ENCODE measurements at places on chromosomes 16 and 17. TPM values are rescaled to one million over a fixed set of nuclear protein-coding genes. Genes with fewer than 3 reads are reported as not detected.

DNA sequence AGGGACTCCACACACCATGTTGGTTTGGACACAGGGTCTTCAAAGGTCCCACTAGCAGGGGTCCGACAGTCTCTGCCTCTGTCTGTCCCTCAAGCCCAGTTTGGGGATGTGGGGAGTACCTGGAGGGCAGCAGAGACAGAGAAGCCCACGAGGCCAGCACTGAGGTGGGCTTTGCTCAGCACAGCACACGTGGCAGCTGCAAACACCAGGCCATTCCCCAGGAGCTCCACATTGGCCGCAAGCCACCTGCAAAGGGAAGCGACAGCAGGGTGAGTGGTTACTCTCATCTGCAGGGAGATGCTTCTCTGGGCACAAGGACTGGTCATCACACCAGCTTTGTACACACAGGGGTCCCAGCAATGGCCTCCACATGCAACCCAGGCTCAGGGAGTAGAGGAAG lies 62.0 kb downstream of the ABCC6 start:
- DNase-seq: no peak

GRCh38 chr16:12573300-12573699 lies 230.4 kb downstream of the CPPED1 start:
- no peak for DNase-seq

- DNase-seq: no peak
These were observed 226.7 kb upstream of the HSBP1 start for GRCh38 chr16:83581082-83581481.

GRCh38 chr17:33977729-33978514 lies 277.2 kb upstream of the CCL2 start:
- DNase-seq: no peak

GRCh38 chr17:48026502-48027321 lies 10.9 kb downstream of the COPZ2 start:
- DNase-seq: peak; percentile 52

DNA sequence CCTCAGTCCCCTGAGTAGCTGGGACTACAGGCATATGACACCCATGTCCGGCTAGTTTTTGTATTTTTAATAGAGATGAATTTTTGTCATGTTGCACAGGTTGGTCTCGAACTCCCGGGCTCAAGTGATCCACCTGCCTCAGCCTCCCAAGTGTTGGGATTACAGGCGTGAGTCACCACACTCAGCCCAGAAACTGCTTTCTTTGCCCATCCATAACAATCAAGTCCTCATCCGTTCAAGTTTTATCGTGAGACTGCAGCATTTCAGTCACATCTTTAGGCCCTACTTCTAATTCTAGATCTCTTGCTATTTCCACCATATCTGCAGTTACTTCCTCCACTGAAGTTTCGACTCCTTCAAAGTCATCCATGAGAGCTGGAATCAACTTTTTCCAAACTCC lies 6.4 kb downstream of the NPRL3 start:
- DNase-seq: no peak

GRCh38 chr16:31568577-31569359 lies 41.1 kb downstream of the AHSP start:
- no peak for DNase-seq

DNA sequence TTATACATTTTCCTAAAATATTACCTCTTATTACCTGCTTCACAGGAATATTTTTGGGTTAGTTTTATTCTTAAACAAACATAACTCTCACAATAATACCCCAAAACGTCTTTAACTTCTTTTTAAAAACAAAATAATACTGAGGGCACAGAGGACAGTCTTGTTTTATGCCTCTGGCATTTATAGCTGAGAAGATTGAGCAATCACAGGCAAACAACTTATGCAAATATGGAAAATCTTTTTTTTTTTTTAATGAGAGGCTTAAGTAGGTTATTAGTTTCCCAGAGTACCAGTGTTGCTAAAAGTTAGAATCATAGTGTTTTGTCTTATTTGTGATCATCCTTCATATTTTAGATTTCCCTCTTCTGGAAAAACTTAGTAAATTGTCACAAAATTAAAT lies 195.0 kb downstream of the FTO start:
- no peak for DNase-seq

- no peak for DNase-seq
These were observed 3.7 kb upstream of the IL34 start for GRCh38 chr16:70642633-70643032.

DNA sequence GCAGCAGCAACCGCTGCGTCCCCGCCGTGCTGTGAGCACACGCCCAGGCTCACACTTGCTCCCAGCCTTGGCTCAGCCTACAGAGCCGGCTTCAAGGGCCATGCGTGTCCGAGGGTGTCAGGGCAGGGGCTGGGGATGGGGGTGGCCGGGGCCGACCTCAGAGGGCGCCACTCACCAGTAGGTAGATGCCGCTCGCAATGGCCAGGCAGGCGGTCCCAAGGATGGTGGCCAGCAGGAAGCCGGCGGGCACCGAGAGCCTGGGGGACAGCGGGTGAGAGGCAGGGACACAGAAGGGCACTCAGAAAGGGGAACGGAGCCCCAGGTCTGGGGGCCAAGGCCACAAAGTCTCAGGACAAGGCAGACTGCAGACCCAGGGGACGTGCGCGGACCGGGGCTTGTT lies 4.9 kb downstream of the CYBA start:
- DNase-seq: no peak

- DNase-seq: no peak
These were observed 565 bp downstream of the DPEP1 start for GRCh38 chr16:89613954-89614459.

- no peak for DNase-seq
These were observed 34.9 kb upstream of the GSG1L start for GRCh38 chr16:28098171-28098958.

- DNase-seq: no peak
These were observed 4.3 kb upstream of the PPP1R1B start for GRCh38 chr17:39622380-39623006.

GRCh38 chr17:72380737-72381136 lies 259.9 kb downstream of the SOX9 start:
- no peak for DNase-seq

DNA sequence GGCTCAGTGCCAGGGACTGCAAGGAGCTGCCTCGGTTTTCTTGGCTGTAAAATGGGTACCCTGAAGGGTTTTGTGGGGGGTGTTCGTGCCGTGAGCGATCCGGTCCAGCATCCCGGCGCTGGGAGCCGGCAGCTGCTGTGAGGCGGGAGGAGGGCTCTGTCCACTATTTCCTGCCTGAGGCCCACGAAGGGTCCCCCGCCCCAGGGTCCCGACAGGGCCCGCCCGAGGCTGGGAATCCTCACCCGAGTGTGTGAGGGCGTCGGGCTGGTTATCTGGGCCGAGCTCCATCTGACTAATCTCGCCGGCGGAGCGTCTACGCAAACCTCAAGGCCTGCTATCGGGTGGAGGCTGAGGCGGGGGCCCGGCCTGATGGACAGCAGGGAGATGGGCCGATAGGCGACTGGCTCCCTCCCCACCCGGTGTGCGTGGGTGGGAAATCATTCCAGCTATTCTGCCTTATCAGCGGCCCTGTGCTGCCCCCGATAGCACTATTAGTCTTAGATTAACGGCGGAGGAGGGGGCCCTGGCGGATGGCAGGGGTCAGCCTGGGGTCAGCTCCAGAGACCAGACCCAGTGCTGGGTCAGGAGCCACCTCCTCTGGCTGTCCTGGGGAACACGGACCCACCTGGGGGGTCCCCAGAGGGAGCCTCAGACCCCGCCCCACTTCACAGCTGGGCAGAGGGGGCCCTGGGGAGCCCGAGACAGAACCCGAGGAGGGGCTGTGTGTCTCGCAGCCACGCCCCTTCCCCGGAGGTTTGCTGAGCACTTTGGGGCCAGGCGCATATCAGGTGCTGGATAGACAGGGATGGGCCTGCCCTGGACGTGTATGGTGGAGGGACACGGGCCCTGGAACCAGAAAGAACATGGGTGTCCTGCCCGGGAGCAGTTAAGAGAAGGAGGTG lies 44.7 kb downstream of the ZFPM1 start:
- no peak for DNase-seq

GRCh38 chr17:48479014-48479402 lies 49.0 kb upstream of the SKAP1 start:
- DNase-seq: no peak

DNA sequence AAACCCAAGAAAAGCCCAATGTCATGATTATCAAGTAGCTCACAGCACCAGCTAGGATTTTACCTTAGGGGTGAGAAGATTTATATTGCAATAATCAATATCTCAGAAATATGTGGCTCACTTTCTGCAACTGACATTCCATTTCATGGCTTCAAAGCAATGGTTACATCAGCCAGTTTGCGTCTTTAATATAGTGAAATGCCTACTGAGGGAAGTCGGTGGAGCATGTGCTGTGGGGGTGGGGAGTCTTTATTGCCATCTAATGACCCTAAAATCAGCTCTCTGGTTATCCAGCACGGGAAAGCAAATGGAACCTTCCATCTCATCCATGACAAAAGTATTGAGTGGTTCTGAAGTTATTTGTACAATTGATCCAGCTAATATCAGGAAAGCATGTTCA lies 395.5 kb downstream of the CA10 start:
- DNase-seq: no peak

GRCh38 chr16:54605536-54606066 lies 319.0 kb upstream of the IRX3 start:
- DNase-seq: no peak

- no peak for DNase-seq
These were observed 1.7 kb downstream of the USP32 start for GRCh38 chr17:60390186-60390585.

GRCh38 chr17:81983011-81983638 lies 5.7 kb downstream of the ASPSCR1 start:
- DNase-seq: no peak

- no peak for DNase-seq
These were observed 9.0 kb downstream of the DECR2 start for GRCh38 chr16:410516-411178.

DNA sequence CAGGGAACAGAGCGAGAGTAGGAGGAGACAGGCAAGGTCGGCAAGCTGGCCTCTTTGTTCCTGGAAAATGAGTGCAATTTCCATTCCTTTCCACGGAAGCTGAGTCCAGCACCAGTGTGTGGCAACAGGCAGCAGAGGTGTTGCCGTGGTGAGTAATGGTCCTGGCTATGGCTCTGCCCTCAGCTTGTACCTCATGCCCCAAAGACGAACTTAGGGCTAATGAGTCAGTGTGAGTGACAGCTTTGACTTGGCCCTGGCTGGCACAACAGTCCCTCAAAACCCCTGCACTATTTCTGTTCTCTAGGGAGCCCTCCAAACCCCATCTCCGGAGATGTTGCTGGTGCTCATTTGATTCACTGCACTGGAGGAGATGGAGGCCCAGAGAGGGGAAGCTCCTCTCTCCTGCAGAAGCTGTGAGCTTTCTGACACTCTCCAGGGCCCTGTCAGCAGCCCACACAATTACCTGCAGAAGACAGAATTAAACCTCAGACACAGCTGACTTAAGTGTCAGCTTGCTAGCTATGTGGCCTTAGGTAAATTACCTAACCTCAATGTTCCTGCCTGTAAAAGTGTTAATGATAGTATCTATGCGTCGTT lies 129.9 kb downstream of the TMEM132E start:
- no peak for DNase-seq

DNA sequence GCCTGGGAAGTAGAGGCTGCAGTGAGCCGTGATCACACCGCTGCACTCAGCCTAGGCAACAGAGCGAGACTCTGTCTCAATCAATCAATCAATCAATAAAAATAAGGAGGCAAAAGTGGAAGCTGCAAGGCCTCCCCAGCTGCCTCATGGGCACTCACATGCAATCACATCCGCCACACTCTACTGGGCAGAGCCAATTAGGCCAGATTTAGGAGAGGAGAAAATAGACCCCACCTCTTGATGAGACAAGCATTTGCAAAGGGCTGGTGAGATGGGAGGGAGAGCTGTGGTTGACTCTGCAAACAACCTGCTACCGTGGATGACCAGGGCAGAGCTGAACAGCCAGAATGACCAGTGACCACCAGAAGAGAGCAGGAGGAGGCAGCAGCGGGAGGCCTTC lies 14.7 kb upstream of the GSG1L start:
- DNase-seq: no peak

DNA sequence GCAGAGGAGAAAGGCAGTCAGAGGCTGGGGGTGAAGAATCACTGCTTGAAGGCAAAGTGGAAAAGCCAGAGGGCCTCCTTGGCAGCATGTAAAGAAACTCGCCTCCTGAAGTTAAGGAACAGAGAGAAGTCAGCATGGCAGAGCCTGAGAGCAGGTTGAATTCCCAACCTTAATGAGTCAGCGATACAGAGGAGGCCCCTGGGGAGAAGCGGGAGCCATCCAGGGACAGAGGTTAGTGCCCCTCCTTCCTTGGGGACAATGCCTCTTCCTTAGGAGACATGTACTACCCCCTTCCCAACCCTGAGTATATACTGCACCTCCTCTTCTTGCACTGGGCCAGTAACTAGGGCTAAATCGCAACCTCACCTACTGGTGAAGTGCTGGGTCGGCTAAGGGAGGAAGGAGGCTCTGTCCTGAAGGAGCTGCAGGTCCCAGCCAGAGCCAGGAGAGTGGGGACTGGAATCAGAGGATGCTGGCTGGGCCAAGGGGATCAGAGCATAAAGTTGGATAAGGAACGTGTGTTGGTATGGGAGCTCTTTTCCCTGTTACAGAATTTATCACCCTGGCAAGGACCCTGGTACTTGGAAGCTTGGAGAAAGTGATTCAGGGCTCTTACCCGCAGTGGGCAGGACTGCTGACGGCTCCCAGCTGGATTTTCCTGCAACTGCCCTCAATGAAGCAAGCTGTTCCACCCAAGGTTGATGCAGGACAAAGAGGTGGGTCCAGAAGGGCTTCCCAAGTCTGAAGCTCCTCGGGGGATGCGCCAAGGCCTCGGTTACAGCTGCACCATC lies 5.4 kb upstream of the AANAT start:
- no peak for DNase-seq

DNA sequence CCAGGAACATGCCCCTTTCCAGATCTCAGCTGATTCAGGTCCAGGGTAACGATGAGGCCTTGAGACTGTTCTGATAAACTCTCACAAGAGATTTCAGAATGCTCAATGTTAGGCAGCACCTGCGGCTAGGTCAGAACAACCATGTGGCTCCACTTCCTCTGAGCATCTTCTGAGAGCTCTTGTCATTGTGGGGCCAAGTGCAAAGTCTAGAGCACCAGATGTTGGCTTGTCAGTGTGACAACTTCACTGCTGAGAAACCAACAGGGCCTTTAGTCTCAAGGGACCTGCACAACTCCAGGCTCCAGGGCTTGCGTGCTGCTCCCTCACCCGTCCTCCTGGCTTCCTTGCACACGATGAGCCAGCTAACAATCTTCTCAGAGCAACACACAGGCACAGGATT lies 29.0 kb downstream of the FCSK start:
- DNase-seq: no peak

GRCh38 chr17:20797292-20797691 lies 217.8 kb downstream of the CDRT15L2 start:
- no peak for DNase-seq

Gene C16orf86
- 0.80 TPM for total RNA-seq

Gene PPP4C
- 186 TPM for total RNA-seq

Gene KRTAP4-4
- total RNA-seq: not detected

Gene SDR42E1
- total RNA-seq: 0.33 TPM

Gene MYH8
- total RNA-seq: not detected

Gene CIAO2B
- 96.6 TPM for total RNA-seq

Gene ST6GALNAC2
- 23.0 TPM for total RNA-seq

Gene SLFN14
- total RNA-seq: not detected

Gene KRT20
- 0.13 TPM for total RNA-seq
